ENCODE measurements at places on chromosomes 12 and 14.

GRCh38 chr12:132731574-132731973 lies 20.9 kb downstream of the PGAM5 start:
- DNase-seq = no peak

DNA sequence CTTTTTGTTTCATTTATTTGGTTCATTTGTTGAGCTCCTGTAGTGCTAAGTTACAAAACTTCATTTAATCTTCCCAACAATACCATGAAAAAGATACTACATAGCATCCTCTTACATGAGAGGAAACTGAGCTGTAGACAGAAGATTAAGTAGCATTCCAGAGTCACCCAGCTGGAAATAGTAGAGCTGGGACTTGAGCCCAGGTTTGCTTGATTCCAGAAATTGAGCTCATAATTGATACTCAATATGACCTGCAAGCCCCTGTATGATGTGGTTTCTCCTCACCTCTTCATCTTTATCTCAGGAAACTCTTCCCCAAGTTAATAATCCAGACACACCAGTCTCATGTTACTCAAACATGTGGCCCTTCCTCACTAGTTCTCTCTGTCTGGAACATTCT lies 87.0 kb upstream of the DAAM1 start:
- DNase-seq = no peak

DNA sequence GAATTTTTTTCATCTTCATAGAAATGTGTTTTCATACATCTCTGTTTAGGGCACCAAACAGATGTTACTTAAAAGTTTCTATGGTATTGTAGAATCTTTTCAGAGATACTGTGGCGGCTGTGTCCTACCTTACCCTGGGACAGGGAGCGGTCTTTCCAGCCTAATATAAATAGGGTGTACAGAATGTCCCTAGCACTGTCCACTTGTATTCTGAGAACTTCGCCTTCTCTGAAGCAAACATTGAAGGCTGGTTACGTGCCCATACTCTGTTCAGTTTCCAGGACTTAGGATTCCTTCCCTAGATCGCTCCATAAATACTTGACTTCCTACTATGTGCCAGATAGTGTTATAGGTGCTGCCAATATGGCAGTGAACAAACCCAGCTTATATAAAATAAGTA lies 24.3 kb upstream of the SLC38A2 start:
- no peak for DNase-seq

DNA sequence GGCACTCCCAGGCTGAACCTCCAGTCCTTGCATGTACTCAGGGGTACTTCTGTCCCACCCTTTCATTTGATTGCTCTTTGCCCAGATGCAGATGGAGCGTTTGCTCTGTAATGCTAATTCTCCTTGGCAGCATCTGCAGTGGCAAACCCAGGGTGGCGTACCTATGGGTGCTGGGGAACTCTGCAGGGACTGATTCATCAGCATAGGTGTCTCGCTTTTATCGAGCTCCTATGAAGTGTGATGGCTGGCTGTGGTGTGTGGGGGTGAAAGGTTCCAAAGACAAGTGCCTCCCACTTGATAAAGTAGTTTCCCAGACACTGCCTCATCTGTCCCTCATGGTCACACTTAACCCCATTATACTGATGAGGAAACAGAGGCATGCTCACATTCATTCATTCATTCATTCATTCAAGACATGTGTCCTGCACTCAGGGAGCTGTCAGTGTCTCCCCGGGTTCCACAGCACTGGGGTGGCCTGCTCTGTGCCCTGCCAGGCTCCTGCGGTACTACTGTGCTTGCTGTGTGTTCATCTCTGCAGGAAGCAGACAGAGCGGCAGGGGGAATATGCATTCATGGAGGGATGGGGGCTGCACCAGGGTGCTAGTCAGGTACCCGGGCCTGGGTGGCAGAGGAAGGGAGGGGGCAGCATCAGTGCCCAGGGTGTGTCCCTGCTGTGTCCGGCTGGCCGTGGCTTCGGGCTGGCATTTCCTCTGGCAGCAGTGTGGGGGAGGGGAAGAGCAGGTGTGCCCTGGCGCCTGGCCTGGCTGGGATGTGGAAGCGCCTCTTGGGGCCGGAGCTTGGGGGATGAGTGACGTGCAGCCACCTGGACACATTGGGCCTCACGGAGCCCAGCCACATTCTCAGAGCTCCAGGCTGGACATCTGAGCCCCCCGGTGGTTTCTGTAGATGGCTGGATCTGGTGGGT lies 110.9 kb downstream of the TSPAN9 start:
- no peak for DNase-seq

- no peak for DNase-seq
Measured at GRCh38 chr12:98416845-98417244, 98.5 kb upstream of the TMPO start.

DNA sequence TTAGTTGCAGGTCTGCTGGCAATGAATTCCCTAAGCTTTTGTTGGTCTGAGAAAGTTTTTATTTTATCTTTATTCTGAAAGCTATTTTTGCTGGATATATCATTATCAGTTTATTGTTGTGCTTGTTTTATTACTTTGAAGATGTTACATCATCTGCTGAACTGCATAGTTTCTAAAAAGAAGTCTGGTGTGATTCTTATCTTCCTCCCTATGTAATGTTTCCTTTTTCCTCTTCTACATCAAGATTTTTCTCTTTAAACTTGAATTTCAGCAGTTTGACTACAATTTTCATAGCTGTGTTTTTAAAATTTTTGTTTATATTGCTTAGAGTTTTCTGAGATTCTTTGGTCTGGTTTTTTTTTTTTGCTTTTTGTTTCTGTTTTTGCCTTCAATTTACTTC lies 137.1 kb upstream of the PMCH start:
- DNase-seq = no peak

Data from activated T-helper 2 cell treated with anti-CD3 and anti-CD28 coated beads, Interferon-gamma antibody, Interleukin-2, Interleukin-4, amounts not matched to agents 10 μg/mL and 5 μg/mL and 100 μg/mL, durations not matched to agents 14 hours and 24 hours and 36 hours (primary cell).